ENCODE measurements at places on chromosomes 4 and X.

- peak; percentile 12 for DNase-seq
Measured at GRCh38 chr4:87451537-87451936, 29.2 kb downstream of the NUDT9 start.

DNA sequence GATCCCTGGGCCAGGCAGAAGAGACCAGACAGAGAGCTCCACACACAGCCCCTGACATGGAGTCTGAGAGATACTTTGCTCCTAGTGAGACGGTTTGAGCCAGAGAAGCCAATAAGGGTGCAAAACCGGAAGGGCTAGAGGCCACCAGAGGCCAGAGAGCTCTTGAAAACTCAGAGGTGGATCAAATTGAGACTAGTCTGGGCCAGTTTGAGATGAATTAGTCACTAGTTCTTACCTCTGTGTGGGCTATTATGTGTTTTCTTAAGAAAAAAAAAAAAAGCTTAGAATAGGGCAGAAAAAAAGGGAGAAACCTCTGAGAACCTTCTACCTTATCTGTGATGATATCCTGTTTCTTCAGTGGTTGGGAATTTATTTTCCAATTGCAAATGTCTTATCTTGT is 110.4 kb upstream of the EDNRA start:
- DNase-seq, result no peak

GRCh38 chr4:121140716-121141460 is 23.2 kb downstream of the TNIP3 start:
- DNase-seq, result no peak

GRCh38 chrX:92247076-92247475 is 467.9 kb downstream of the PCDH11X start:
- no peak for DNase-seq

- peak; percentile 72 for DNase-seq
Measured at GRCh38 chr4:169485791-169486742, 126.3 kb downstream of the NEK1 start.

GRCh38 chr4:38157592-38157991 is 197.4 kb downstream of the PTTG2 start:
- DNase-seq, result no peak

DNA sequence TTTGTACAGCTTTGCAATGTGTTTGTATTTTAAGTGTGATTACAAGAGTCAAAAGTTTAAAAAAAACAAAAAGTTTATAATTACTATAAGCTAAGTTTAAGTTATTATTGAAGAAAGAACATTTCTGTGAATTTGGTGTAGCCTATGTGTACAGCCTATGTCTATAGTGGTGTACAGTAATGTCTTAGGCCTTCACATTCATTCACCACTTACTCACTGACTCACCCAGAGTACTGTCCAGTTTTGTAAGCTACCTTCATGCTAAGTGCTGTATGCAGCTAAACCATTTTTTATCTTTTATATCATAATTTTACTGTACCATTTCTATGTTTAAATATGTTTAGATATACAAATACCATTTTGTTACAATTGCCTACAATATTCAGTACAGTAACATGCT is 182.3 kb downstream of the RPA4 start:
- DNase-seq, result no peak

DNA sequence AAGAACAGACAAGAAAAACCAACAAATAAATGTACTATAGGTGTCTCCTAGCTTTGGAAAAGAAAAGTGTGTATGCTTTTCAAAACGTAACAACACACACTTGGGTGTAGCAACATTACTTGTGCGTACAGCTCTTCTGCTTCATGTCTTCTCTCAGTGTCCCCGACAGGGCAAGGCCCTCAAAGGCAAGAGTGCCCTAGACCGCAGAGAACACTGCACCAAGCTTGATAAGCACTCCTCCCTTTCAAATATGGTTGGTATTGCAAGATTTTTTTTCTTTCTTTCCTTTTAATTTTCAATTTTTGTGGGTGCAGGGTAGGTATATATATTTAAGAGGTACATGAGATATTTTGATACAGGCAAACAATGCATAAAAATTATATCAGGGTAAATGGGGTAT is 106.8 kb downstream of the EIF4E start:
- no peak for DNase-seq

DNA sequence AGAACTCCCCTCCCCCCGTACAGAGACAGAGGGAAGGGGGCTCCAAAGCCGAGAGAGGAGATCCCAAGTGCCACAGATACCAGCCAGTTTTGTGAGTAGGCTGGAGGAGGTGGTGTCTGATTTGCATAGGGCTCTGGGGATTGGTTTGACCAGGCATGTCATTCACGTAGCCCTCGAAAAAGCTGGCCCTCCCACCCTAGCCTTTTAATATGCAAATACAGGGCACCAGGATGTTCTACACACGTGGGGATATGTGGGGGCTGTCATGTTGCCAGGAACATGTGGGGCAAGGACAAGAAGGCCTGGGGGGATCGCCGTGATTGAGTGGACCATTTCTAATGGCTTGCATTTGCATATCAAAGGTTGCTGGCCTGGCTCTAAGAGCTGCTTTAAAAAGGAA is 272.9 kb downstream of the PPP1R2C start:
- no peak for DNase-seq

GRCh38 chrX:30806187-30806728 is 82.8 kb downstream of the TAB3 start:
- no peak for DNase-seq

GRCh38 chrX:71181910-71182799 is 37.5 kb downstream of the NLGN3 start:
- peak; percentile 94 for DNase-seq

- DNase-seq, result no peak
Measured at GRCh38 chr4:125168531-125168930, 146.2 kb upstream of the FAT4 start.

GRCh38 chr4:83115000-83115399 is 471 bp upstream of the PLAC8 start:
- DNase-seq, result no peak

DNA sequence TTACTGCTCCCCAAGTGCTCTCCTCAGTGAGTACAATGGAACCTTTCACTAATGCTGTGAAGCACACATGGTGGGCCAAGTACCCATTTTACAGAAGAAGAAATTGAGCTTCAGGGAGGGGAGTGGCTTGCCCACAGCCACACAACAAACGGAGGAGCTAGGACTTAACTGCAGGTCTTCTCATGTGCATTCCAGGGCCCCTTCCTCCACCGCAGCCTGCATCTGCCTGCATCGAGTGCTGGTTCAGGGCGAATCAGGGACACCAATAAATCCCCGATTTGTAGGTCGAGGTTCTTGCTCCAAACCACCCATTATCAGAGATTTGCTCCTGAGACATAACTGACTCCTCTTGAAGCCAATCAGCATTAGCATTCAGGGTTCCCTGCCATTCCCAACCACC is 100.9 kb downstream of the MAMLD1 start:
- no peak for DNase-seq

- peak; percentile 33 for DNase-seq
Measured at GRCh38 chrX:25144043-25144940, 128.5 kb upstream of the ARX start.

GRCh38 chr4:7779432-7779768 is 160.3 kb downstream of the AFAP1 start:
- no peak for DNase-seq

- DNase-seq, result no peak
Measured at GRCh38 chrX:28347476-28347875, 239.8 kb upstream of the IL1RAPL1 start.

GRCh38 chrX:96692454-96692853 is 7.8 kb downstream of the DIAPH2 start:
- DNase-seq, result no peak

- peak; percentile 53 for DNase-seq
Measured at GRCh38 chr4:140595065-140595464, 26.3 kb upstream of the UCP1 start.

- peak; percentile 45 for DNase-seq
Measured at GRCh38 chr4:81605271-81605670, 133.6 kb upstream of the RASGEF1B start.

GRCh38 chr4:24245491-24245820 is 338.9 kb downstream of the DHX15 start:
- DNase-seq, result no peak

DNA sequence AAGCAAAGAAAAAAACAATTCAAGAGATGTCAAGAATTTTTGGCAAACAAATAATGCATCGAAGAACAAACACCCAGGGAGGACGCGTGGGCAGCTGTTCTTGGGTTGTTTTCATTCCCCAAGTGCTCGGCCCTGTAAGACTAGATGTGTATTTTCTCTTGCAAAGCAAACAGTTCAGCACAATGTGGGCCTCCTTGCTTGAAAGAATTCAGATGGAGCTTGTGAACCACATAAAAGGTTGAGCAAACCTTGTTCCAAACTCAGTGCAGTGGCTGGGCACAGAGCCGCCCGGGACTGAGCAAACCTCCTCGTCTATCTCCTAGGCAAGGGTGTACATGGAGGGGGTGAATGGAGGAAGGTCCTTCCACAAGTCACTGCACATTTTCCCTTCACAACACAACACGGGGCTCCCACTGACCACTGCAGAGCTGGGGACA is 82.4 kb downstream of the HTRA3 start:
- DNase-seq, result no peak

DNA sequence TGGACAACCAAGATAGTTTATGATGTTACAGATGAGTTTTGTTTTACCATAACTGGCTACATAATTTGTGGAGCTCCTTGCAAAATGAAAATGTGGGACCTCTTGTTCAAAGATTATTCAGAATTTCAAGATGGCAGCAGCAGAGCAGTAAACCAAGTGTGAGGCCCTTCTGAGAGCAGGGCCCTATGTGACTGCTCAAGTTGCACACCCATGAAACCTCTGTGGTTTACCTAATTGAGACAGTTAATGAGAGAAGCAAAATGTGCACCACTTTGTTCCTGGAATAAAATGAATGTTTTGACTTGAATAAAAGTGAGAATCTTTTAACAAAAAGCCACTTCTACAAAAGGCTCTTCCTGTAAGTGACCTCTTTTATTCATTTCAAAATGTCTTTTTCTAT is 519.2 kb downstream of the RPA4 start:
- no peak for DNase-seq

DNA sequence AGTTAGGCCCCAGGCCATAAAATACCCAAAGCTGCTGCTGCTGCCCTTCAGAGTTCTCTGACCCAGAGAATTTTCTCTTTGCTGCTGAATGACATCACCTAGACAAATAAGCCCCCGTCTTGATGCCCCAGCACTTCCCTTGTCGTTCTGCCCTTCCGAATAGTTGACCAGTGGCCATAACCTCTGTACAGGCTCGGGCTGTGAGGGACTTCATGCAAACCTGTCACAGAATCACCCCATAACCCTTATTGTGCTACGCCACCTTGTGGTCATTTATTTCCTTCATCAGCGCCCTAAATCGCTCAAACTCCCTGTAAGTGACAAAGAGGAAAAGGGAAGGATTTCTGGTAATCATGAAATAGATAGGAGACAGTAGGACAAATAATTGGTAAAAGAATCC is 18.8 kb downstream of the SPACA5 start:
- peak; percentile 72 for DNase-seq

GRCh38 chr4:17546678-17547077 is 30.3 kb upstream of the LAP3 start:
- DNase-seq, result no peak

GRCh38 chrX:111505783-111506182 is 5.7 kb upstream of the SERTM2 start:
- DNase-seq, result no peak

DNA sequence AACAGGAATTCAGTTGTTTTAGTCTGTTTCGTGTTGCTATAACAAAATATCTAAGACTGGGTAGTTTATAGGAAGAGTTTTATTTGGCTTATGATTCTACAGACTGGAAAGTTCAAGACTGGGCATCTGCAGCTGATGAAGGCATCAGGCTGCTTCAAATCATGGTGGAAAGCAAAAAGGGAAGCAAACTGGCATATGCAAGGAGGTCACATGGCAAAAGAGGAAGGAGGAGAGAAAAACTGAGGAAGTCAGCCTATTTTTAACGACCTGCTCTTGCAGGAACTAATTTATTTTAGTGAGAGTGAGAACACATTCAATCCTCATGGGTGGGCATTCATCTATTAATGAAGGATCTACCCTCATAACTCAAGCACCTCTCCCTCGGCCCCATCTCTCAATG is 363.1 kb upstream of the HS3ST1 start:
- DNase-seq, result no peak

DNA sequence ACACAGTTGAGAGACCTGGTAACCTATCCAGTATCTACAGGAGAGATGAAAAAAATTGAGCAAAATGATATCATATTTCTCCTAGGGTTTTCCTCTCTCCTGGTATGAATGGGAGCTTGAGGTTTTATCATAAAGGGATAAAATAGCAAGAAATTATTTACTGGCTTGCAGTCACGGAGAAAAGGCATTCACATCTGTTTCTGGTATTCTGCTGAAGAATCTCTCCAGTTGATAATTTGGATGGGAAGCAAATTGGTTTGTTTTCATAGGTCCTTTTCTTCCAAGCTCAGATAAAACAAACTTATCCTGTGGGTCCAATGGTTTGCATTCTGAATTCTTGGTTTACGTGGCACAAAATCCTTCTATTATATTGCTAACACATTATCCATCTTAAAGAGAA is 83.1 kb upstream of the GYPA start:
- no peak for DNase-seq

DNA sequence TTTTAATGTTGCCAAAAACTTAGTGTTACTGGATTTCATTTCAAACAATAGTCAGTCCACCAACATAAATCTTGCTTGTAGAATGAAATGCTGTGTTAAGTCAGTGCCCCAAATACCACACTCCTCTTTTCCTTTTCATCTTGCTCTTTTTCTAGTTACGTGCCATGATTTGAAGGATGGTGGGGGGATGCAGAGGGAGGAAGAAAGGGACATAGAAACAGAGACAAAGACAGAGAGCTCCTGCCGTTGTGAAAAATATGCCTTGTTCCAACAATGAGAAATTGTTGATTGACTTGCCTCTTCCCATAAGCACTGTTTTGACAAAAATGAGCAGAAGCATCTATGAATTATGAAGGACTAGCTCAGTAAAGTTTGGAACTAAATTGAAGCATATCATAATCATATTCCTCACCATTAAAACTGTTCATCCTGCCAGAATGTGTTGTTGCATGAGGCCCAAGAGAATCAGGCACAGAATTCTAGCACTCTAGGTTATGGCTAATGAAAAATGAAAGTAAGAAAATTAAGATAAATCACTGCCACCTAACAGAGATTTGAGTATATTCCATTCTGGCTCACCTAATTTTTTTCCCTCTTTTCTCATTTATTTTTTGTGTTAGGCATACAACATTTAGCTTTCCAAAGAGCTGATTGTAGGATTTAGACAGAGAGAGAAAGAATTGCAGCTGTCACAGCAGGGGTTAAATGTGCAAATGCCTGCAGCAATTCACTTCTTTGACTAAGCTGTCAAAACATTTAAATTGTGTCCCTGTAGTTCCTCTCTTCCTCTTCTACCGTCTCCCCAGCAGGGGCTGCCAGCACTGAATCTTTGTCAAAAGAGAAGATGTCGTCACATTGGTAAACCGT is 111.6 kb upstream of the PTPN13 start:
- peak; percentile 22 for DNase-seq

- DNase-seq, result no peak
Measured at GRCh38 chr4:28287831-28288233, 1427.2 kb downstream of the STIM2 start.

- no peak for DNase-seq
Measured at GRCh38 chr4:32477518-32477917, 1757.3 kb downstream of the PCDH7 start.

DNA sequence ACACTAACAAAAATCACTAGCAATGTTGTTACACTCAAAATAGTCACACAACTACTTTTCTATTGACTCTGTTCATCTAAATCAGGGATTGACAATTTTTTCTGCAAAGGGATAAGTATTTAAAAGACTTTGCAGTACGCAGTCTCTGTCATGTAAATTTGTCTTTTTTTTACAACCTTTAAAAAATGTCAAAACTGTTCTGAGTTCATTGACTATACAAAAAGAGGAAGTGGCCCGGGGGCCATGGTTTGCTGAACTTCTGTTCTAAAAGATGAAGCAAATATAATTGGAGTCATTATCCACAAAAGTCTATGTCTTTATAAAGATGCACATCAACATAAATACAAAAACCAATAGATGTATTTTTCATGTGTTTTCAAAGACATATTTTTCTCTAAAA is 1310.3 kb downstream of the RPA4 start:
- DNase-seq, result peak; percentile 1
